Stimulated activated CD4-positive, alpha-beta T cell treated with anti-CD3 and anti-CD28 coated beads, Interleukin-12 subunit alpha, Interleukin-12 subunit beta, amount 100 ng/mL, for 48 hours (primary cell): ENCODE measurements at places on chromosomes 4 and X.

GRCh38 chr4:67533112-67533511 is 12.2 kb downstream of the CENPC start:
- DNase-seq: no peak

- no peak for DNase-seq
Measured at GRCh38 chrX:43899878-43900815, 17.9 kb upstream of the MAOB start.

- no peak for DNase-seq
Measured at GRCh38 chr4:49032440-49033161, 46.5 kb downstream of the CWH43 start.

- DNase-seq: no peak
Measured at GRCh38 chrX:145727476-145727875, 90.2 kb upstream of the SLITRK2 start.

GRCh38 chr4:52904421-52904820 is 42.3 kb downstream of the RASL11B start:
- DNase-seq: no peak
